ENCODE measurements at places on chromosomes 1 and 21.

DNA sequence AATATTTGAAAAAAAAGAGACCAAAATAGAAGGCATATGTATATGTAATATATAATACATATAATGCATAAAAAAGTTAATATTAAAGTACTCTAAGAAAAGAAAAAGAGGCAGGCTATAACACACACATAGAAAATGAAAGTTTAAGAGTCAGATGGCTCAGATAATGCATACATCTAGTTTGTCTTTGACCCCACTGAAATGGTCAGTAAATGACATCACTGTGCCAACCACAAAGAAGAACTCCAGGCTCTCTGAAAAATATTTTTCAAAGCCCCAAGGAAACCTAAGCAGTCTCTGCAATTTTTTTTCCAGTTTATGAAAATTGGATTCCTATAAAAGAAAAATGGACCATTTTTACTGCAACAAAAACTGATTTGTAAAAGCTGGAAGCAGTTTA, 55.4 kb upstream of the SCYL3 start:
- DNase-seq: no peak

GRCh38 chr1:67893126-67893495, 59.8 kb upstream of the GNG12 start:
- DNase-seq: no peak

DNA sequence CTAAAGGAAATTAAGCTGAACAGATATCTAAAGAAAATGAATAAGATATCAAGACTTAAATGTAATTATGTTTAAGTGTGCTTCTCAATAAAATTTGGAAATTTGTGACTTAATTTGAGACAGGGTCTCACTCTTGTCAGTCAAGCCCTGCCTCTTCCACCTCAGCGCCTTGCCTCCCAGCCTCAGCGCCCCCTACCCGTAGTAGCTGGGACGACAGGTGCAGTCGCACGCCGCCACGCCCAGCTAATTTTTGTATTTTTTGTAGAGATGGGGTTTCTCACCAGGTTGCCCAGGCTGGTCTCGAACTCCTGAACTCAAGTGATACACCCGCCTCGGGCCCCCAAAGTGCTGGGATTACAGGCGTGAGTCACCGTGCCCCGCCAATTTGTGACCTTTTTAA, 117.0 kb downstream of the CLEC20A start:
- no peak for DNase-seq

- DNase-seq: no peak
Observed at GRCh38 chr1:14215151-14215550, 383.3 kb upstream of the KAZN start.

- no peak for DNase-seq
Observed at GRCh38 chr1:35255276-35255675, 13.2 kb upstream of the ZMYM4 start.

DNA sequence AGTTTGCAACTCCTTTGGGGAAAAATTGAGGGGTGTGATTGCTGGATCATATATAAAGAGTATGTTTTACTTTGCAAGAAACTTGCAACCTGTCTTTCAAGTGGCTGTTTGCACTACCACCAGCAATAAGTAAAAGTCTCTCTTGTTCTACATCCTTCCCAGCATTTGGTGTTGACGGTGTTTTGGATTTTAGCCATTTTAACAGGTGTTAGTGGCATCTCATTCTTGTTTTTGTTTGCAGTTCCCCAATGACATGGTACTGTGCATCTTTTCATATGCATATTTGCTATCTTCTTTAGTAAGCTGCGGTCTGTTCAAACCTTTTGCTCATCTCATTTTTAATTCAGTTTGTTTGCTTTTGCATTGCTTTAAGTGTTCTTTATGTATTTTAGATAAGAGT, 535.5 kb downstream of the LRRIQ3 start:
- DNase-seq: no peak

- DNase-seq: peak; percentile 74
Observed at GRCh38 chr1:154344977-154345837, 19.9 kb downstream of the ATP8B2 start.

DNA sequence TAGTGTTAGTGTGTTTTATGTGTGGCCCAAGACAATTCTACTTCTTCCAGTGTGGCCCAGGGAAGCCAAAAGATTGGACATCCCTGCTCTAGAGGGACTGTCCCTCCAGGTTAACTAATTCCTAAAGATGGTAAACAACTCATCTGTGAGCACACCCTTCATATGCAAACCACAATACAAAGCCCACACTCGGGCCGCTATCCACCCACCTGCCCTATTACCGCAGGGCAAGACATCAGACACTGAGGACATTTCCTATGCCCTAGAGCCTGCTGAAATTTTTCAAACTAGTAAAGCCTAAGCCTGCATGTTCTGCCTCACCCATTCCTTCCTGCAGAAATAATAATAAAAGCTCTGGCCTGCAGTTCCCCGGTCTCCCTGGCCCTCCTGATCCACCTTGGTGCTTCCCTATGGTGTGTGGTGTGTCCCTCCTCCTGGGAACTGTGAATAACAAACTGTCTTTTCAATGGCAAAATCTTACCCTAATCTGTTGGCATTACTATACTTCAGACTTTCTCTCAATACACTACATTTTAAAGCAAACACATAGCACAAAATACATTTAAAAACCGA, 39.3 kb upstream of the NTPCR start:
- no peak for DNase-seq

DNA sequence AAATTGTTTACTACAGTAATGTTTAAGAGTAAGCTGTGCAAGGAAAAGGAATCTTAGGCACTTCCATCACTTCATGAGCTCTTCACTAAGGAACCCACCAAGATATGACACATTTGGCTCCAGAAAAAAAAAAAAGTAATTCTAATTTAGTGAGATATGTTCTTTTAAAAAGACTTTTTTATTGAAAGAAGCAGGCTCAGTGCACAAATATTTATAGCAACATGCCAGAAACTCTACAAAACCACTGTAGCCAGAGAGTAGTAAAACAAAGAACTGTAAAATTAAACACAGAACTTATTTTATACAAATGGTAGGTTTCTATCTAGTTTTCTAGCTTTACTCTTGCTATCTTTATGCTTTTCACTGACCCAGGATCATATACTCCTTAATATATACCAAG, 434.6 kb upstream of the ADGRL2 start:
- DNase-seq: no peak

DNA sequence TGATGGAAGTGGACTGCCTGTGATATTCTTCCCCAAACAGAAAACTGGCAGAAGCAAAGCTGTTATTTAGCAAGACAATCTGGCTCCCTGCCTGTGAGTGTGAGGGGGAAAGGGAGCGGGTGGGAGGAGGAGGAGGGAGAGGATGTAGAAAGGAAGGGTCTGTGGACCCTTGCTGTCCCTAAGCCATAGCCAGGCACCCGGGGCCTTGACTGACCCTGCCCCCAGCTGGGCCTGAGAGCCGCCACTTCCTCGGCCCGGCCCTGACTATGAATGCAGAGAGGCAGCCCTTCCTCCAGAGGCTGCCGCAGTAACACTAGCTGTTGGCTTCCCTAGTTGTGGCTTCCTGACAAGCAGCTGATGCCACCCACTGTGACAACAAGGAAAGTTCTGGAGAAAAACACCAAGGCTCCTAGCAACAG, 13.9 kb downstream of the PLA2G2F start:
- DNase-seq: no peak

DNA sequence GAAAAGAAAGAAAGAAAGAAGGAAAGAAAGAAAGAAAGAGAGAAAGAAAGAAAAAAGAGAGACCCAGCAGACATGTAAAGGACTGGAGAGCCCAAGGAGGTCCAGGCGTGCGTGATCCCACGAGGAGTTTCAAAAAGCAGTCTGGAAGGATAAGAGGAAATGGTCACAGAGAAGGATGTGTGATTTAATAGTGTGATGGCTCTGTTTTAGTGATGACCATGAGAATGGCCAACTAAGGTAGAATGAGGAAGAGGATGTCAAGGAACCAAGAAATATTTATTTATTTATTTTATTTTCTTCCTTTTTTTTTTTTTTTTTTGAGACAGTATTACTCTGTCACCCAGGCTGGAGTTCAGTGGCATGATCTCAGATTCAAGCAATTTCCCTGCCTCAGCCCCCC, 25.5 kb downstream of the PTGS2 start:
- DNase-seq: no peak

GRCh38 chr1:38115682-38116202, 69.1 kb upstream of the POU3F1 start:
- DNase-seq: no peak
